ENCODE measurements at places on chromosomes 11 and 22.
A peak's percentile ranks its signal among the peaks of the same experiment; 100 is the strongest.

DNA sequence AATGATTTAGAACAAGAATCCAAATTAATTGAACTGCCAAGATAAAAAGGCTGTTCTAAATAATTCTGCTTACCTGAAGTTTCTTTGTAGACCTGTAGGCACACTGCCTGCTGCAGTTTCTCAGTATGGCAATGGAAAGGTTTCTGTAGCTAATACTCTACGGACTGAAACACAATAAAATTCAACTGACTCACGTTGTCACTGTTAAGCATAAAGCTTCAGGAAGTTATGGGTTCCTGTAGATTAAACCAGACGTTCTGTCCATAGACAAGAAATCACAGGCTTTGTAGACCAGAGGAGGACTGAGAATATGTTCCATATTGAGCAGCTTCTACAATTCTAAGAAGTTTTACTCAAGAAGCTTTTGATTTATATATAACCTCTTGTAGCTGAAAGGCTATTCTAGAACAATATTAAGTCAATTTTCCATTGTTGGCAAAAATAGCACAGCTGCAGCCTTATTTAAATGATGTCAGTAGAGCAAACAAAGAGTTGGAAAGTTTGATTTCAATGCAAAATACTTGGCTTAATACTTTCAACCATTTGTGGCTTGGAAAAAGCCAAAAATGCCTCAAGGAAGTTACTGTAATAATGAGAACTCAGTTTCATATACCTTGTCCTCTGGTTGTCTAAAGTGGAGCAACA is at the start of gene GLYATL2:
Gene GLYATL2, minus strand, starts transcription at position 344 of the 645 bp plus-strand sequence. CDS start 5,092 bp downstream, outside the sequence.
- DNase-seq, result no peak

GRCh38 chr11:64000026-64000739 is 13.9 kb downstream of the OTUB1 start:
- peak; percentile 62 for DNase-seq

GRCh38 chr11:61959114-61959513 is 8.3 kb downstream of the FTH1 start:
- no peak for DNase-seq

GRCh38 chr22:42419243-42419881 is 12.8 kb downstream of the NFAM1 start:
- no peak for DNase-seq

GRCh38 chr11:11334607-11335006 is 18.4 kb downstream of the CSNK2A3 start:
- DNase-seq, result no peak

GRCh38 chr22:48181263-48181955 is 1419.0 kb downstream of the TBC1D22A start:
- DNase-seq, result no peak

DNA sequence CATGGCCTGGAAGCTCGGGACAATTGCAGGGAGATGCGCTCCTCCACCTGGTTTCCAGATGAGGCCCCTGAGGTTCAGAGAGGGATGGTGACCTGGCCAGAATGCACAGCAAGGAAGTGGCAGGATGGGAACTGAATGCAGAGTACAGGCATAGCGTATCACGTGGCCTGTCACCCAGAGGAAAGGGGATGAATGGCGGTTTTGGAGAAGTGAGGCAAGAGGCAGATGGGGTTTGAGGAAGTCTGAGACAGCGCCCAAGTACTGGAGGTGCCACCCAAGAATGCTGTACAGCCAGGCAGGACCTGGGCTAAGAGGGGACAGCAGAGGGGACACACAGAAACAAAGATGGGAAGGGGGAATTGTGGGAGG is 4.9 kb downstream of the RAB3IL1 start:
- no peak for DNase-seq

GRCh38 chr22:33459137-33459536 is 401.0 kb upstream of the SYN3 start:
- DNase-seq, result no peak

Data from stimulated activated naive CD4-positive, alpha-beta T cell treated with Interleukin-2 at 50 U/mL for 16 hours (primary cell).